Progenitor cell of endocrine pancreas (in vitro differentiated cells): ENCODE measurements at places on chromosomes 6 and 20. TPM values are rescaled to one million over a fixed set of nuclear protein-coding genes. Genes with fewer than 3 reads are reported as not detected.

Gene RNF182
- 1.9 and 2.5 TPM in 2 replicates for total RNA-seq

Gene NRSN1
- total RNA-seq, result not detected in 2 replicates

Gene GINS1
- 25.2 and 29.0 TPM in 2 replicates for total RNA-seq

Gene TUBB2A
- total RNA-seq, result 31.9 and 37.1 TPM in 2 replicates

Gene STMND1
- total RNA-seq, result 0.13 and 0.22 TPM in 2 replicates

Gene FAM229B
- 22.1 and 27.1 TPM in 2 replicates for total RNA-seq
